ENCODE measurements at places on chromosomes 1 and 21.

DNA sequence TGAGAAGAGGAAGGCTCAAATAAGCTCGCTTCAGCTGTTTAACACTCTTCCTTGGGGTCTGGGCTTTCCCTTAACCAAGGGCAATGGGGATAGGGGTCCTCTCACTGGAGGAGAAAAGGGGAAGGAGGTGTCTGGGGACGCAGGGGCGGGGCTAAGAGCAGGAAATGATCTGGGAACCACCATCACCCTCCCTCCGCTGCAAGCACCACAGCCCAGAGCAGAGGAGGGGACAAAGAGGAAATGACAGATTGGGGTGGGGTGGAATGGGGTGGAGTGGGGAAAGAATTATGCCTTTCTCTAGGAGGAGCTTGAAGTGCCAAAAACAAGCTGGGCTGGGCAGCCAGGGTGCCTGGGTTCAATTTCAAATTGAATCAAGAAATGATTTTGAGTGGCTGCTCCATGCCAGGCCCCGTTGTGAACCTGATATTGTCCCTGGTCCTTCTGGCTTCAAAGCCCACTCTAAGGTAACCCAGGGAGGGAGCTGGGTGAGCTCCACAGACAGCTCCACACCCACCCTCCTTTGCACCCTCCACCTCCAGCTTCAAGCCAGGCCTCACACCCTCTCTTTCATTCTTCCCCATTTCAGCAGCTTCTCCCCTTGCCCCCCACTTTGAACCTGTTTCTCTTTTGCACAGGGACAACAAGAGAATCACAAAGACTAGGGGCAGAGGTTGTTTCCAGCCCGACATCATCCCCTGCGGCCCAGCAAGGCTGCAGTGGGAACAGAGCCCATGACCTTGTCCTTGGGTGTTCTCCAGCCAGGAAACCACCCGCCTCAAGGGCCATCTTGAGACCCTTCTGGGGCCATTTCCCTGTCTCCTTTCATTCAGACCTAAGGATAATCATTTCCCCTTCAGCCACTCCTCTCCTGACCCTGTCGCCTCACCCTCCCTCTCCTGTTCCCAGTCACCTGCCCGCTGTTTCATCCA is 1.1 kb downstream of the ARHGAP30 start:
- DNase-seq: no peak

- DNase-seq: peak; percentile 77
These were observed 919 bp downstream of the MCL1 start for GRCh38 chr1:150578272-150579109.

DNA sequence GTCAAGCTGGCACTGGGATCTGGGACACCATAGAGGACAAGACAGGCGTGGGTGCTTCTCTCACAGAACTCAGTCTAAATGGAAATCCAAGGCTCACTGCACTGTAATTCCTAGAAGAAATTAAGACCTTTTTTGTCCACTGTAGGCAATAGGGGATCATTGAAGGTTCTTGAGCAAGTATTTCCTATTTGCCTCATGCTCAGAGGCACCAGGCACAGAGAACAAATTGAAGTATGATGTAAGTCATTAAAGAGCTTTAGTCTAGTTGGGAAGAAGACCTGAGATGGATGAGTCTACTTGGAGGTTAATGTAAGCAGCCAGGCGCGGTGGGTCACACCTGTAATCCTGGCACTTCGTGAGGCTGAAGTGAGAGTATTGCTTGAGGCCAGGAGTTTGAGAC is 34.6 kb downstream of the EIF2D start:
- no peak for DNase-seq

GRCh38 chr21:33640697-33641351 is 717 bp downstream of the CRYZL1 start:
- no peak for DNase-seq

GRCh38 chr1:77468949-77469710 is 187.3 kb downstream of the AK5 start:
- DNase-seq: no peak

GRCh38 chr1:107785496-107786202 is 179.3 kb downstream of the VAV3 start:
- no peak for DNase-seq

GRCh38 chr1:220742520-220742919 is 5.6 kb upstream of the MTARC2 start:
- no peak for DNase-seq
